Activated CD4-positive, alpha-beta T cell treated with anti-CD3 and anti-CD28 coated beads, Interleukin-2, Interleukin-6, amounts not matched to agents 100 ng/mL and 50 ng/mL, durations not matched to agents 16 hours and 8 hours (primary cell): ENCODE measurements at places on chromosomes 16 and 17.

DNA sequence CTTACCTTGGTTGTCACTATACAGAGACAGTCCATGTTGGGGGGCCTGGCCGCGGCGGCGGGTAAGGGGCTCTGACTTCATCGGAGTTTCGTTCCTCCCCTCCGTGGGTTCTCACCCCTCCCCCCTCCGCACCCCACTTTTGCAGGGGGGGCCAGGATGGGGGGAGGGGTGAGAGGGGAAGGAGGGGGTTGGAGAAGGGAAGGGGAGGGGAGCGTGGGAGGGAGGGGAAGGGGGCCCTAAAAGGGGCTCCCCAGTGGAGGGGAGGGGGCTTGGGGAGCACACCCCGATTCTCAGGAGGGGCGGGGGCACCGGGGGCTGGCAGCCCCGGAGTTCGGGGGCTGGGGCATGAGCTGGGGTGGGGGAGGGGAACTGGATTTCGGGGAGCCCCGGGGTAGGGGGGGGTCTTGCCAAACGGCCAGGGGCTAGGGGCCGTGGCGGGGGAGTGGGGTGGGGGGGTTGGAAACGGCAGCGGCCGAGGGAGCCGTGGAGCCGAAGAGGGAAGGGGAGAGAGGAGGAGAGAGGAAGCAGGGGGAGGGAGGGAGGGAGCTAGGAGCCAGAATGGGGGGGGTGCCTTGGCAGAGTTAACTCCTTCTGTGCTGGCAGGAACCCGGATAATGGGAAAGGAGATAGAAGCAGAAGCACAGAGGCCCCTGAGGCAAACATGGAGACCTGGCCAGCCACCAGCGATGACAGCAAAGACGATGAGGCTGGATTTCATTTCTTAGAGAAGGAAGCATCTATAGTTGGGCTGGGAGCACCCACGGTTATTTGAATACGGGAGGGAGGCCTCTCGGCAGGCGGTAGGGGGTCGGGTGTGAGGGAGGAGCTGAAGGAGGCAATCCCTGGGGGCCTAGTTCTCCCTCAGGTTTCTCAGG lies 2.3 kb downstream of the DLG4 start:
- DNase-seq = no peak

DNA sequence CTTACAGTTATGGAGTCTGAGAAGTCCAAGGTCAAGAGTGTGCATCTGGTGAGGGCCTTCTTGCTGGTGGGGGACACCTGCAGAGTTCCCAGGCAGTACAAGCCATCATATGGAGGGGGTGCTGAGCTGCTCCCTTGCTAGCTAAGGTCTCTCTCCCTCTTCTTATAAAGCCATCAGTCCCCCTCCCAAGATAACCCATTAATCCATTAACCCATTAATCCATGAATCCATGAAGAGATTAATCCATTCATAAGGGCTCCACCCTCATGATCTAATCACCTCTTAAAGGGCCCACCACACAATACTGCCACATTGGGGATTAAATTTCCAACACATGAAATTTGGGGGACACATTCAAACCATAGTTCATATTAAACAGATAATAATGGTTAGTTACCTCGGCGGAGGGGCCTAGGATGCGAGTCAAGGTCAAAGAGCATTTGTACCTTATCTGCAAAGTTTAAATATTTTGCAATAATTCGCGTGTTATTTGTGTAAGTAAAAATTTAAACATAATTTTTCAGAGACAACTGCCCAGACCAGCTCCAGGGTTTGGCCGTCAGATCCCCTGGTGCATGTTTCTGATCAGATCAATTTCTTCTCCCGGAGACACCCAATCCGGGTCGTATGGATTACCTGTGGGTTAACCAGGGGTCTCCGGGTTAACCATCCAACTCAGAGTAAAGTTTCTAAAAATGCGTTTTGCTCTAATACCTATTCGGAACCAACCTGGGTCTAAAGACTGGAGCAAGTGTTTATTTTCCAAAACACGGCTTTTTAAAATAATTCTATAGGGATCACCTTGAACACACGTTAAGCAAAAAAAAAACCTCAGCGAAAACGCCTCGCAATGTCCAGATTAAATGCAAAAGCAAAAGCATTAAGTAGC lies 740 bp upstream of the POLR3E start:
- DNase-seq = peak; percentile 9

GRCh38 chr16:58461056-58461455 lies 38.9 kb upstream of the NDRG4 start:
- DNase-seq = no peak

GRCh38 chr17:42251115-42251514 lies 25.1 kb downstream of the STAT5B start:
- DNase-seq = no peak

GRCh38 chr16:17206712-17207111 lies 264.0 kb downstream of the XYLT1 start:
- no peak for DNase-seq
